Fibroblast of skin of abdomen (primary cell): ENCODE measurements at places on chromosomes 6 and 20.

GRCh38 chr6:154606457-154606856, 96.0 kb upstream of the CNKSR3 start:
- DNase-seq = no peak

DNA sequence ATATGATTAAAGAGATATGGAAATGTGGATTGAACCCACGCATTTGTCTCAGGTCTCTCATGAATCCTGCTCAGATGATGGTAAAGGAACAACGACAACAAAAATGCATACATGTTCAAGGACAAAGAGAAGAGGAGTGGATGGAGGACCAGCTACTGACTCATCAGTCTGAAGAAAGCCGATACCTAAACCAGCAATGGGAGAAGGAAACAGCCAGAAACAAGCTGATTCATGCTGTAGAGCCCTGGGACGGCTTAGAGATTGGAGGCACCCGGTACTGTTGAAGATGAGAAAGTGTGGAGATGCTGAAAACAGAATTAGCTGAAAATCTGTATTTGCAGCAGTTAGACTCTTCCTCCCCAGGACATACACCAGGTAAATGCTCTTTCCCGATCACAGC, 14.4 kb upstream of the RIPPLY2 start:
- DNase-seq = no peak

DNA sequence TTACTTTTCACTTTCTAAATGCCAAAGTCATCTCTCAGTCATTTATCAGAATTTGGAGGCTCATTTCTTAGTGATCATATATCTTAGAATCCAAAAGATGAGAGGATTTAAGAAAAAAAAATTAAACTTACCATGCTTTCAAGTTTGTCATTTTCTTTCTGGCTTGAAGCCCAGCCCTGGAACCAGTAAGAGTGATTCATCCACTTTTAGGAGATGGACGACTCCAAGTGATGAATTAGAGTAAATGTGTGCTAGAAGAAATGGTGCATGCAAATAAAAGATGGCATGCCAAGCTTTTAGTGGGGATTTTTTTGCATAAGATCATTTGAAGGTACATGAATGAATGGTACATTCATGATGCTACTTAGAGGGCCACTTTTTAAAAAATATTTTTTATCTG, 20.1 kb downstream of the PLCB1 start:
- peak; percentile 75 for DNase-seq

- no peak for DNase-seq
These were observed 238.9 kb downstream of the SLC24A3 start for GRCh38 chr20:19451231-19451922.

GRCh38 chr6:136446579-136447187, 103.5 kb downstream of the MAP7 start:
- peak; percentile 68 for DNase-seq

- no peak for DNase-seq
These were observed 428.5 kb downstream of the CD83 start for GRCh38 chr6:14546036-14546435.

GRCh38 chr20:57394121-57395082, 3.2 kb downstream of the RBM38 start:
- DNase-seq = no peak

- no peak for DNase-seq
These were observed 484.7 kb downstream of the TFAP2B start for GRCh38 chr6:51303338-51303737.

DNA sequence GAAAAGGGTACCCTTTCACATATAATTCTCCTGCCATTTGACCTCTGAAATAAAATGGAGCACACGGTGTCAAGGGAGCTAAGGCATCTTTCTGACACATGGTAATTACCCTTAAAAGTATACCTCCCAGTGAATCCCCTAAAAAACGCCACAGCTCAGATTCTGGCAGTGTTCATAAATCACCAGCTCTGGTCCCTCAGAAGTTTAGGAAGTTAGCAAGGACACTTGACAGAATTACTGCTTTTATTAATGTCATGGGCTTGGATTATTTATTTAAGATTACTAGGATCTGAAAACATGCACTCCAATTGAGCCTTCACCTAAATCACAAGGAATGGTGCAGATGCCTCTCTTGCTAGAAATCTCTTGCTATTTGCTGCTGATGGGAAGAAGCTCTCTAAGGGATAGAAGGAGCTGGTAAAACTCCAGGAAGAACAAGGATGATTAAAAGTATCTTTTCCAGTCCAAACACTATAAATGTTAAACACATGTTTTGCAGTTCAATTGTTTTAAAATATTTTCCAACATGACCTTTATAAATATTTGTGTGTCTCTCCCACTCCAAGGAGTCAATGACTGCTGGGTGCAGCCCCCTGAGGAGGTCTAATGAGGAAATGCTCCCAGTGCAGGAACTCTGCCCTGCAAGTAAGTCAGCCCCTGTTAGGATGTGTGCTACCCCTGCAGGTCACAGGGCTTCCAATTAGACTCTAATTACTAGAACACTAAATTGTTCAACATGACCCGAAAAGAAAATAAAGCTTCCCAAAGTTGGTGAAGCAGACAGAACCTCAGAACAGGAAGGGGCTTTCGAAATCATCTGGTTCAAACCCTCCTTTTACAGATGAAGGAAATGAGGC, 230.3 kb downstream of the TFAP2A start:
- DNase-seq = no peak

DNA sequence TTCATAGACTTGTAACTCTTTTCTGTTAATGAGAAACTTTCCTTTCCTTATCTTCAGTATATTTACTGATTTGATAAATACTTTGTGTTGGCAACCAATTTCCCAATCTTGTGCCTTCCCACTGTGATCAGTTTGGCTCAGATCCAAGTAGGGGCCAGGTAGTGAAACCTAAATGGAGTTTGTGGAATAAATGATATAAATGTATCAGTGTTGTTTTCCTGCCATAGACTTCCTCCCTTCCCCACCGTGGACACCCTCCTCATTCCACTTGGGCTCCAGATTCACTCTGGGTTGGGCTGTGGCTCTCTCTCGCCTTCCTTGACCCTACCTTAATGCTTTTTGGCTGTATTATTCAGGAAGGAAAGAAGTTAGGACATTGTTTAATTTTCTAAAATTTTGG, 1.3 kb downstream of the ZKSCAN3 start:
- DNase-seq = no peak

DNA sequence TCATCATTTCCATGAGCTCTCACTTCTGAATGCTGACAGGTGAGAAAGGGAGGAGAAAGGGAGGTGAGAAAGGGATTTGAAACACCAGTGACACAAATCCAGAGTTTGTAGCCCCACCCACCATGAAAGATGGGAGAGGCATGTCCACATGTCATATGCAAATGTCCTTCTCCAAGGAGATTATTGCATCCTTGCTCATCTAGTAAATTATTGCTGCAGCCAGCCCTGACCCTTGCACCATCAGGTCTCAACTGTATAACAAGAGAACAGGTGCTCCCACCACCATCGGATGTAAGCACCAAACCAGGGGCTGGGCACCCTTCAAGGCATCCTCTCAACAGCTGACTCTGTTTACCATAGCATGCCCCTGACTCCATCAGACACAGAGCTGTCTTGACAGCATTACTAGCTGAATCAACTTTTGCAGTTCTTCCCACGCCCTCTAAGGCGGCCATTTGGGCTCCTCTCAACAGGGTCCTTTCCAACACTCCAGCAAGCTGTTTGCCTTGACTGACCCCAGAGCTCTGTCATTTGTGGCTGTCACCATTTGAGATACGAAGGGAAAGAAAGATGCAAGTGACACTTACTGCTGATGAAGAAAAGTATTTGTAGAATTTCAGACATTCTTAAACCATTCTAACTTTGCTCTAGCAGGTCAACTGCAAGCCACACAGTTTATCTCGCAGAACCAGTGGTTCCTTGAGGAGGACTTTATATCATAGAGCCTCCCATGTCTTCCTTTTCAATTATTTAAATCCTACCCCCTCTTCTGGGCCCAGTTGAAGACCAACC, 14.2 kb downstream of the GFOD1 start:
- DNase-seq = no peak

DNA sequence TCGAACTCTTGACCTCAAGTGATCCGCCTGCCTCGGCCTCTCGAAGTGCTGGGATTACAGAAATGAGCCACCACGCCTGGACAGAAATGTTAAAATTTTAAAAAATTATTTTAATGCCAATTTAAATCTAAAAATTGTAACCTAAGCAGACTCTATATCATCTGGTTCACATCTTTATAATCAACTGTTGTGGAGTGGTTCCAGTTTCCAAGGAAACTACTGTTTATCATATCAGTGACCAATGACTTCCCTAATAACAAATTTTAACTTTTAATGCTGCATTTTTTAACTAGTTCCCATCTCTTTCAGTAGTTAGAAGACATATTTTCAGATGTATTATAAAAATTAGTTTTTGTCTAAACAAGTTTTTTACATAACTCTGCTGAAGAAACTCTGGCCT, 5.2 kb upstream of the BTN3A2 start:
- DNase-seq = no peak

- DNase-seq = no peak
These were observed 187.7 kb downstream of the AIG1 start for GRCh38 chr6:143248359-143248758.
